ENCODE measurements at places on chromosomes 1 and 21.

- DNase-seq, result no peak
These were observed 22.4 kb upstream of the KIFAP3 start for GRCh38 chr1:170096806-170097340.

- no peak for DNase-seq
These were observed 46.7 kb upstream of the SAMD13 start for GRCh38 chr1:84254703-84255238.

DNA sequence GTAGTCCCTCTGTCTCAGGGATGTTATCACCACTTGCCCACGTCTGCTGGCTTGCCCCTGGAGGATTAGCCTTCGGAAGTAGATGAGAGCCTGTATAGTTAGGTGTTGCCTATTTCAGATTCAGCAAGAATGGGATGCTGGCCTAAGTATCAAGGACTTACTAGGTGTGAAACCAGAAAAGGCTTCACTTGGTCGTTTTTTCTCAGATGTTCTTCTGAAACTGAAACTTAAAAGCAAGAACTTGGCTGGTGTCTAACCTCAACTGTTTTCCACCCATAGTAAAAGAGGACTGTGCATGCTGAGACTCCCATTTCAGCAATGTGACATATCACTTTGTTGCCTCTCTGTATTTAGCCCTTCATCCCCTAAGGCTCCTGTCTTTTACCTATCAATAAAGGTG lies 67.0 kb upstream of the LRRC53 start:
- DNase-seq, result no peak

DNA sequence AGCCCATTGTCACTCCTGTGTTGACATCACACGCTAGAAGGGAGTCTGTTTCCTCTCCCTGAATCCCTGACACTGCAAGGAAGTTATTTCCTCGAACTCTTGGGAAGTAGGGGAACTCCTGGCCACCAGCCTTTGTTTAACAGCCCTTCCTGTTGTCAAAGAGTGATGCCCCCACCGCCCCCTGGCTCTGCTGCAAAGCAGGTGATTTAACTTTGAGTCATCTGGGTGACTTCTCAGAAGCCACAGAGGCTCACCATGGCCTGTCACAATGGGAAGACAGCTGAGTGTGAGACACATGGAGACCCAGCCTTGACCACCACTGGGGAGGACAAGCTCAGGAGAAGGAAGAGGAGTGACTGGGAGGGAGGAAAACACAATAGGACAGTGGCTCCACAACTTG lies 182.8 kb downstream of the PSMG1 start:
- DNase-seq, result no peak

- DNase-seq, result no peak
These were observed 25.7 kb upstream of the ATP2B4 start for GRCh38 chr1:203600782-203601513.

- no peak for DNase-seq
These were observed 61.4 kb downstream of the BRINP3 start for GRCh38 chr1:190416239-190416638.

GRCh38 chr1:178311164-178311563 lies 185.6 kb downstream of the CLEC20A start:
- no peak for DNase-seq

DNA sequence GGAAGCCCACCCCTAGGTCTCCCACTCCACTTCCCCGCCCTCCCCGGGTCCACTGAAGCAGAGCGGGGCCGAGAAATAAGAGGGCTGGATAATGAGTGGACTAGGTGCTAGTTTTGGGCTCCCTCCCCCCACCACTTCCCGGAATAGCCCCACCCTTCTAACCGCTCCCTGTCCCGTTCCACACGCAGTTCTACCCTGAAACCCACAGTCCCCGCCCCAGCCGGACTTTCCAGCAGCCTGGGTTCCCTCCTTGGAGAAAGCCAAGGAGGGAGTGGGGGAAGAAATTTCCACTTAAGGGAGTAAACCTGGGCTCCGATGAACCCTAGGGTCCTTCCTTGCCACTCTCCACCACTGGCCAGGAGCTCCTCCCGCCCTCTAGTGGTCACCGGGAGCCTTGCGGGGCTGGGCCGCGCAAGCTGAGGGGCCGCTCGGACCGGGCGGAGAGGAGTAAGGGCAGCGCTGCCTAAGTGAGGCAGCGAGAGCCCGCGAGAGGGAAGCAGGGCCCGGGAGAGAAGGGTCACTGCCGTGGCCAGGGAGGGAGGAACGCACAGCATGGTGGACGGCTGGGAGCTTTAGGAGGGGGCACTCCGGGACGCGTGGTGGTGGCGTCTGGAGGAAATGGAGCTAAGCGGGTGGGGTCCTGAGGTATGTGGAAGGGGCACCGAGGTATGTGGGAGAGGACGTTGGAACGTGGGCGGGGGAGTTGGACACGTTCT lies 14.3 kb downstream of the THBS3 start:
- DNase-seq, result peak; percentile 96

DNA sequence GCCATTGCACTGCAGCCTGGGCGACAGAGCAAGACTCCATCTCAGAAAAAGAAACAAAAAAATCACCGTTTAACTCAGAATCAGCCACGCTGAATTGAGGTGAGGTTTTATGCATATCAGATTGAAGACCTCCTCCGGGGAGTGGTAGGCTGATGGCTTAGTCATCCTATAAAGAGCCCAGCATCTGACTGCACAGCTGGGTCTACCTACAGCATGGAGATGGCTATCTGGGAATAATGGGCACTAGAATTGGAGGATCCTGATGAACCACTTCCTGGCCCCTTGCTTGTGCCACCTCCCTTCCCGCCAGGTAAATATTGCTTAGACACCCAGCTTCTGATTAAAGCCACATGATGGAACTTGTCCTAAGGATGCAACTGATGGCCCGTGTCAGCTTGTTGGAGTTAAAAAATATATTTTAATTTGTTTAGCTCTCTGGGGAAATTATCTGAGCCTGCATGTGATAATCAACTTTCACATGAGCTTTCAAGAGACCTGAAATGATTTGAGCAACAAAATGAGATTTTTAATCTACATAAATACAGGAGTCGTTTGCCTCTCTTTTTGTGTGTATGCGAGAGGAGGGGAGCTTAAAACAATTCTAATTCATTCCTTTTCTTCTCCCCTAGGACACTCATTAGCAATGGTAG lies 157.2 kb downstream of the KIF26B start:
- no peak for DNase-seq

DNA sequence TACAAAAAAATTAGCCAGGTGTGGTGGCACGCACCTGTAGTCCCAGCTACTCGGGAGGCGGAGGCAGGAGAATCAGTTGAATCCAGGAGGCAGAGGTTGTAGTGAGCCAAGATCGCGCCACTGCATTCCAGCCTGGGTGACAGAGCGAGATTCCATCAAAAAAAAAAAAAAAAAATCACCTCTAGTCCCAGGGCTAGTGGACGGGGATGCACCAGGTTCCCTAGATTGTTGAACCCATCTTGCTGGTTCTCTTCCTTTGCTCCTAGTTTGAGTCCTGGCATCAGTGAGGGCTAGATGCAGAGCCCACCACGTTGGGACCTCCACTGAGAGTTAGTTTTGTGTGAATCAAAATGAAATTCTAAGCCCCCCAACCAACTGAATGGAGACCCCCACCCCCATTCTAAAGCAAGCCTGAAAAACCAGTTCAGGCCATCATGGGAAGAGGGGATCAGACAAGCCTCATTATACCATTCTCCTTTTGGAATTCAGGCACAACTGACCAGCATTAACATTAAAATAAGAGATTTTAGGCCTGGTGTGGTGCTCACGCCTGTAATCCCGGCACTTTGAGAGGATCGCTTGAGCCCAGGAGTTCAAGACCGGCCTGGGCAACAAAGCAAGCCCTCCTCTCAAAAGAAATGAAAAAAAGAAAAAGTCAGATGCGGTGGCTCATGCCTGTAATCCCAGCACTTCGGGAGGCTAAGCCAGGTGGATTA lies 17.9 kb upstream of the L1TD1 start:
- DNase-seq, result peak; percentile 74

GRCh38 chr1:54111624-54112023 lies 41.2 kb downstream of the CDCP2 start:
- DNase-seq, result peak; percentile 62

- no peak for DNase-seq
These were observed 52.7 kb downstream of the MIGA1 start for GRCh38 chr1:77831976-77832711.

DNA sequence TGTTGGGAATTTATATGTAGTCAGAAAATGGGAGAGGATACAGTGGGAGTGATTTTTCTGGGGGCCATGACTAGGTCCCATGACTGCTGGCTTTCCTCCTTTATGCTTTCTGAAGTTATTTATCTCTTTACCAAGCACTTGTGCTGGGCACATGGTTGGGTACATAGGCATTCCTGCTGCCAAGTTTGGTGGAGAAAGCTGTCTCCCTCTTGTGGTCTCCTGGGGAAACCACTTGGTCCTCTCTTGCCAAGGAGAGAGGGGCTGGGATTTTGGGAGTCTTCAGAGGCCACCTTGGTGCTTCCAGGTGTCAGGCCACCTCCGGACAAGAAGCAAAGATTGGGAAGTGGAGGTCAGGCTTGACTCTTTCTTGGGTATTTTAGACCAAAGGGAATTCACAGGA lies 120.2 kb upstream of the KCNE2 start:
- DNase-seq, result no peak

DNA sequence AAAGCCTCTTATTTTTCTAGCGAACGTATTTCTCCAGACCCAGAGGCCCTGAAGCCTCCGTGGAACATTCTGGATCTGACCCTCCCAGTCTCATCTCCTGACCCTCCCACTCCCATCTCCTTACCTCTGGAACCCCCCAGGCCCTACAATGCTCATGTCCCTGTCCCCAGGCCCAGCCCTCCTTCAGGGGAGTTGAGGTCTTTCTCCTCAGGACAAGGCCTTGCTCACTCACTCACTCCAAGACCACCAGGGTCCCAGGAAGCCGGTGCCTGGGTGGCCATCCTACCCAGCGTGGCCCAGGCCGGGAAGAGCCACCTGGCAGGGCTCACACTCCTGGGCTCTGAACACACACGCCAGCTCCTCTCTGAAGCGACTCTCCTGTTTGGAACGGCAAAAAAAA lies 68.7 kb downstream of the ALPL start:
- DNase-seq, result no peak

GRCh38 chr1:69648486-69648885 lies 80.8 kb downstream of the LRRC7 start:
- no peak for DNase-seq

DNA sequence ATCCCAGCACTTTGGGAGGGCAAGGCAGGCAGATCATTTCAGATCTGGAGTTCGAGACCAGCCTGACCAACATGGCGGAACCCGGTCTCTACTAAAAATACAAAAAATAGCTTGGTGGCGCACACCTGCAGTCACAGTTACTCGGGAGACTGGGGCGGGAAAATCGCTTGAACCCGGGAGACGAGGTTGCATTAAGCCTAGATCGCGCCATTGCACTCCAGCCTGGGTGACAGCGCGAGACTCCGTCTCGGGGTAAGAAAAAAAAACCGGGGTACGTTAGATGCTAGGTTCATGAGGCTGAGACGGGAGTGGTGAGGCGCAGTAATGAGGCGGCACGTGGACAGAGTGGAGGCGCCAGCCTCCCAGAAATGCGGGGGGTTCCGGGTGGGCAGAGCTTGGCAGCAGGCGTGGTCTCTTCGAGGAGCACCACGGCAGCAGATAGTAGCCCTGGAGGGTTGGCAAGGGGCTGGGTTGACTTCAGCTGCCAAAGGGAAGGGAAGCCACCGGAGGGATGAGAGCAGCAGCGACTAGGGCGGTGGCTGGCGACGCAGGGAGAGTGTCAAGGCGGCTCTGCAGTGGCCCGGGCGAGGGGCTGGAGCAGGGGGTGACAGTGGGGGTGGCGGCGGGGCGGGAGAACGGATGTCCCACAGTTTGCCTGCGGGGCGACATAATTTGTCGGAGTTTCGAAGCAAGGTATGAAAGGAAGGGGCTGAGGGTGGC lies 832 bp downstream of the MRPL20 start:
- no peak for DNase-seq

DNA sequence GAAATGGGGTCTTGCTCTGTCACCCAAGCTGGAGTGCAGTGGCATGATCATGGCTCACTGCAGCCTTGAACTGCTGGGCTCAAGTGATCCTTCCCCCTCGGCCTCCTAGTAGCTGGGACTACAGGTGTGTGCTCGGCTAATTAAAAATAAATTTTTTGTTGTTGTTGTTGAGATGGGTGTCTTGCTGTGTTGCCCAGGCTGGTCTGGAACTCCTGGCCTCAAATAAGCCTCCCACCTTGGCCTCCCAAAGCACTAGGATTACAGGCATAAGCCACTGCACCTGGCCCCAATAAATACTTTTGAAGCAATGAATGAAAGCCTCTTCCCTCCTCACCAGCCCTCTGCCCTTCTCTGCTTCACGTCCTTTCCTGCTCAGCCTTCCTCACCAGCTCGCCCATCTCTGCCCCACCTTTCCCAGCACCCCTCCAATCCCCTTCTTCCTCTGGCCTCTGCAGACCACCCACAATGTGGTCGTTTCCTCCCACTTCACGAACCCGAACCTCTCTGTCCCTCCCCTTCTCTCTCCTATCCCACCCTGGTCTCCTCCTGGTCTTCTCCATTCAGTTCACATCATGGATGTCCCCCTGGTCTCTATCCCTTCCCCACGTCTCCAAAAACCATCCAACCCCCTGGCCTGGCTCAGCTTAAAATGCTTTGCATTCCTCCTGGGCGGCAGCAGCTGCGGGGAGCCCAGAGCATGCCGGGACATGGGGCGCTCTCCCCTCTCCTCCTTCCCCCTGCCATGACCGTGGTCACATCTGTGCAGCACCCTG lies 38.4 kb downstream of the RAP1GAP start:
- DNase-seq, result no peak

- no peak for DNase-seq
These were observed 10.1 kb upstream of the SERTAD4 start for GRCh38 chr1:210222340-210223006.

GRCh38 chr1:159076438-159077119 lies at the start of gene AIM2:
AIM2 (minus strand) TSS chr1:159076766; CDS start chr1:159073499, 3,267 bp downstream.
- no peak for DNase-seq

GRCh38 chr1:189336115-189337100 lies 1141.3 kb downstream of the BRINP3 start:
- no peak for DNase-seq

DNA sequence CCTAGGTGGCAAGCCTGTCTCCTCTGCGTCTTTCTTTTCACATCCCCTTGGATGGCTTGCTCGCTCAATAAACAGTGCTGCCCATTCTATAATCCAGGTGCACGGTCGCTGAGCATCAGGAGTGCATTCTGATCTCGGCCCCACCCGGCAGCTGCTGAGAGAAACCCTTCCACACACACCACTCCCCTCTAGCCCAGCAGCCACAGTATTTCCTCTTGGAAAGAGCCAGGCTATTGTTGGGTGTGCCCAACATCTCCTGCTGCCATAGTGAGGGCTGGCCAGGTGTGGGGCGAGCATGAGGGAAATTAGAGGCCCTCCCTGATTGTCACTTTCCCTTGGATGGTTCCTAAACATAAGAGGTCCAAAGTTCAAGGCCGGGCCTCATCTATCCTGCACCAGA lies 24.7 kb downstream of the GPA33 start:
- DNase-seq, result no peak

GRCh38 chr1:246152986-246153431 lies 354.1 kb downstream of the SMYD3 start:
- DNase-seq, result no peak

GRCh38 chr1:91831132-91831930 lies 54.6 kb downstream of the TGFBR3 start:
- no peak for DNase-seq

DNA sequence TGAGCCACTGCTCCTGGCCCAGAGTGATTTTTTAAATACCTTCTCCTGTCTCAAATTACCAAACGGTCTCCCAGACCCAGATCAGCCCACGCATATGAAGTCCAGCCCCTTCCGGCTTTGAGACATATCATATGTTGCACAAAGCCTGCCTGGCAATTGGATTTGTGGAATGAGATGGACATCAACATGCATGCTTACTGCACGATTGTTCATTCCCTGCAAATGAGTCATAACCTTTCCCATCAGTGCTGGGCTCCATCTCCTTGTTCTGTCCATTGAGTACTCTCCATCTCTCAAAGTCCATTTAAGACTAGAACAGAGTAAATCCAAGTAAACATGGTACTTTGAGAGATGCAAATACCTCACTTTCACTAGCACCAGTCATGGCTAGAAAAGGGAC lies 612.2 kb upstream of the USP24 start:
- DNase-seq, result no peak

Measured in mesenteric fat pad (tissue), 1 donor.